NCI-H1417 treated with DMSO at 0.1 percent for 48 hours (cell line): ENCODE measurements at places on chromosomes 3 and 15.

DNA sequence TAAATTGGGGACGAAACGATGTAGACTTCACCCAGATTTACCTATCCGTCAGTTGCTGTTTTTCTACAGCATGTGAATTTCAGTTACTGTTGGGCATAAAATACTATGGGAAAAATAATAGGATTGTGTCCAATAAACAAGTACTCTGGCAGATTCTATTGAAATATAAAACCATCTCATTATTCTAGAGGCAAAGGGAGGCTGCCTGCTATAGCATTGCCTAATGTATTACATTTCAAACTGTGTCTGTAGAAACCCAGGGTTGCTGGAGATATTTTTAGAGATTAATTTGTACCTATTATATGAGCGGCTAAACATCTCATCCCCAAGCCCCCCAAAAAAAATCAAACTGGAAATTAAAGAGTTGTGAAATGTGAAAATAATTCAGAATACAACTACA lies 159.6 kb upstream of the IL12A start:
- no peak for DNase-seq

DNA sequence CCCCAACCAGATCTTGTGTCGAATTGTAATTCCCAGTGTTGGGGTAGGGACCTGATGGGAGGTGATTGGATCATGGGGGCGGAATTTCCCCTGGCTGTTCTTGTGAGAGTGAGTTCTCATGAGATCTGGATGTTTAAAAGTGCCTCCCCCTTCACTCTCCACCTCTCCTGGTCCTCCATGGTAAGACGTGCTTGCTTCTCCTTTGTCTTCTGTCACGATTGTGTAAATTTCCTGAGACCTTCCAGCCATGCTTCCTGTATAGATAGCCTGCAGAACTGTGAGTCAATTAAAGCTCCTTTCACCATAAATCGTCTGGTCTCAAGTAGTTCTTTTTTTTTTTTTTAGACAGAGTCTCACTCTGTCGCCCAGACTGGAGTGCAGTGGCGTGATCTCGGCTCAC lies 42.3 kb downstream of the NR1D2 start:
- DNase-seq = no peak

DNA sequence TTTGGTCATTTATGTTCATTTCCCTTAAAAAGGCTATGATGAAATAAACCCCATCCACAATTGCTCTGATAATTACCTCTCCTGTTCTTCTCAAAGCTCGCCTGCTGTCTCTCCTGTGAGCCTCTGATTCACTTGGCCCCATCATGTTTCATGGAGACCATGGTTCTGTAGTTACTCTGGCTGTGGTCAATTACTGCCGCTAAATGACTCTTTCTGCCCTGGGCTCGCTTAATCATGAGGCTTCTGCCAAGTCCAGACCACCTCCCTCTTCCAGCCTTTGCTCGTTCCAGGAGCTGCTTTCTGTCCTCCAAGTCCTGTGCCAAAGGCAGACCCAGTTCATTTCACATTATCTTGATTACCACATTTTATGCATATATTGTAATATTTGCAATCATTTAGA lies 91.9 kb downstream of the THSD4 start:
- no peak for DNase-seq

- DNase-seq = no peak
Observed at GRCh38 chr3:45124352-45124751, 21.8 kb downstream of the CDCP1 start.

DNA sequence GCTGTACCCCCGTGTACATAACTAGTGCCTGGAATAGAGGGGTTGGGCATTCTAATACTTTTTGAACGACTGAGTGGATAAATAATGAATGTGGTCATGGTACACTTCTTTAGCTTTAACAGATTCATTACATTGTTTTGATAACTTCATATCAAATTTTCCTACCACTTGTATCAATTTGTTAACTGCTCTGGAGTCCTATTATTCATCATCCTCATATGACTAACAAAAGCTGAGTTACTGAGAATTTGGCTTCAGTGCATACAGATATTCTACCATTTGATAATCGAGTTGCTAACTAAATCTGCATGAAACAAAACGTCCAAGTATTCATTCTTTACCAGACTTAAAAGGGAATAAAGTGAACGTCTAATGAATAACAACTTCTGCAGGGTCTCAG lies 31.7 kb downstream of the FRMD5 start:
- DNase-seq = no peak

- no peak for DNase-seq
Observed at GRCh38 chr3:125375950-125376679, 990 bp upstream of the ZNF148 start.

DNA sequence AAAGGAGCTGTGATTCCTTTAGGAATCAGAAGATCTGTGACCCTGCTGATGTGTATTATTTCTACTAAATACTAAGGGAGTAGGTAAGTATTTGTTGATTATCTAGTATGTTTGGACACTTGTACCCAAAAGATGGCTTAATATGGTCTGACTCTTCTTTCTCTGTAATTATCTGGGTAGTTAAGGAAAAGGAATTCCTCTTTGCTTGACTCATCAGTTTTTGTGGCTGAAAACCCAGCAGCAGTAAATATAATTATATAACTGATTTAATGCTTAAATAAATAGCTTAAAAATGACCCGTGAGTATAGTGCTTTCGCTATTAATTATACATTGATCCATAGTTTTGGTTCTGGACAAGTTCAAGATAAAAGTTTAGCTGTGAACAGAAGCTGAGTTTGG lies 155.8 kb downstream of the LRTM1 start:
- DNase-seq = no peak

- no peak for DNase-seq
Observed at GRCh38 chr3:142148044-142148791, 1.1 kb downstream of the TFDP2 start.

DNA sequence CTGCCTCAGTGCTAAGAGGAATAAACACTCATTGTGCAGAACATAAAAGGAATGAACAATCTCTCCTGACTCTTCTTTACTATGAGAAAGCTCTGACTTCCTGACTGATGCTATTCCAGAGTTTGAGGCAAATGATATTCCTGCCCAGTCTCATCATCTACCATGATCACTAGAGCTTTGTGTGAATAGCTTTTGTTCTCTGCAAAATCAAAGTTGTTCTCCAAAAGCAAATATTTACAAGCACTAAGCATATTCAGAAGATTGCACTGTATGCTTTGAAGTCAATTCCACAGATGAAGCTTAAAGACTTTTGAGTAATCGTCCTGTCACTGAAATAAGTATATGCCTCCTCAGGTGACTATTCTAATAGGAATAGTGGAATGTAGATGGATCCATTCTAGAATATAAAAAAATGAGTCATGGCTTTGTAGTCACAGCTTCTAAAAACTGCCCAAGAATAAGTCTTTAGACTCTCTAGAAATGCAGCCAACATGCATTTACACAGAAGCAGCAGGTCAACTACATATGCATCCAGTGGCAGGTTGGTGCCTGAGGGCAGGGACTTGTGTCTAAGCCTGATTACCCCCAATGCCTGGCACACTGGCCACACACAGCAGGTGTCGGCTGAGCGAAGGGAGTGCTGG lies 34.6 kb downstream of the TNFAIP8L3 start:
- DNase-seq = no peak
